HT-29 (cell line): ENCODE measurements at places on chromosomes 1 and 21.

GRCh38 chr1:48746906-48747305 lies 29.8 kb downstream of the BEND5 start:
- DNase-seq: no peak

GRCh38 chr21:28781602-28782276 lies 210.9 kb downstream of the LTN1 start:
- peak; percentile 37 for DNase-seq

GRCh38 chr1:200625381-200625824 lies 4.9 kb upstream of the KIF14 start:
- no peak for DNase-seq

- DNase-seq: no peak
These were observed 16.4 kb upstream of the ZNF683 start for GRCh38 chr1:26388791-26389445.

GRCh38 chr1:24928689-24929397 lies 1.2 kb downstream of the RUNX3 start:
- no peak for DNase-seq

GRCh38 chr1:31426249-31426922 lies 13.4 kb downstream of the SERINC2 start:
- DNase-seq: peak; percentile 44

GRCh38 chr1:206468571-206468970 lies 1.7 kb upstream of the IKBKE start:
- no peak for DNase-seq

DNA sequence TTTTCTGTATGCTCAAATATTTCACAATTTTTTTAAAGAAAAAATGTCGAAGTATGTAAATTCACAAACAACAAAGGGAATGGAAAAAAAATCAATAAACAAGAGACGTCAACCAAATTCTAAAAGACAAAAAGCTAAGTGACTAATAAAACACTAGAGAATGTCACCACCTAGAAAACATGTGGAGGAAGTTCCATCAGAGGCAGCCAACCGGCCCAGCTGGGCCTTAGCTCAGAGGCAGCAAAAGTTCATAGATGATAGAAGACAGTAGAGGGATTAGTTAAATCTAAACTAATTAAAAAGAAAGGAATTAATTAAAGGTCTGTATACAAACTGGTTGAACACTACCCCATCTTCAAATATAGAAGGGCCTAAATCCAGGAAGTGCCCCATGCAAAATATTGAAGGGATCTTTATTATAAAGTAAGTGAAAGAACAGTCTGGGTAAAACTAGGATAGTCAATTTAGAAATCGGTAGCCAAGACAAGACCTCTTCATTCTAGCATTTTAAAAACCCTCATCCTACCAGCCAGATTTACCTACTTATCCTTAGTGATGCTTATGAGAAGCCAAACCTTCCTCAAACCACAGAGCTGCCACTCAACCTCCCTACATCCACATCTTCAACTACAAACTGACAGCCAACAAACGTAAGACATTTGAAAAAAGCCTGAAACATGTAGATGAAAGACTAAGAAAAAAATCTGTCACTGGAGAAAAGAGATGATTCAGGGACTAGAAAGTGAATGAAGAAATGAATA lies 23.7 kb downstream of the MRPL39 start:
- DNase-seq: no peak

- no peak for DNase-seq
These were observed 92.3 kb downstream of the DMRTB1 start for GRCh38 chr1:53551428-53551995.
